Fibroblast of skin of abdomen (primary cell): ENCODE measurements at places on chromosomes 16 and 17.

DNA sequence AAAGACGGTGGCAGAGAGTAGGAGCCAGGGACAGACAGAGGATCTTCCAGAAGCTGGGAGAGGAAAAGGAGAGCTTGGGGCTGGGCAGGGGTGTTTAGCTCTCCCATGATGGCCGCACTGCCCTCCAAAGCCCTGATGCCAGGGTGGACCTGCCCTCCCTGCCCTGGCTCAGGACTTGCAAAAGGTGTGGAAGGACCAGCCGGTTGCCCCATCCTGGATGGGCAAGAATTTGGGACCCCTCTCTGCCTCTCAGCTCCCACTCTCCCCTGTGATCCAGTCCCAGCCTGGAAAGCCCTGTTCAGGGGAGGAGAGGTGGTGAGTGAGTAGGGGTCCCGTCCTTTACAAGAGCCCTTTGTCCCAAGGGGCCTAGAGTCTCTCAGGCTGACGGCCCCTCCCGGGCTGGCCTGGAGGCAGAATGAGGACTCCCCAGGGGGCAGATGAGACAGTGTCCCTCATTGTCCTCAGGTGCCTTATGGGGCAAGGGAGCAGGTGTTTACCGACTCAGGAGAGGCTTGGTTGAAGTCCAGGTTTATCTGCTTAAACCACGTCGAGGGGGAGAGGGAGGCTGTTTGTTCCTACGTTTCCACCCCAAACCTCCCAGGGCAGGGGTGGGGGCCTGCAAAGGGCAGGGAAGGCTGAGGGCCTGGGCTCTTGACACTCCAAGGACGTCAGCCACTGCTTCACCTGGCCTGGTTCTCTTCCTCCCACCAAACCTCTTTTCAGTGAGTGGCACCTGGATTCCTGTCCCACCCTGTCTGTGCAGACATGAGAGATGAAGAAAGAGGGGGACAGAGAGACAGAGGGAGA lies 19.3 kb upstream of the ITGA3 start:
- no peak for DNase-seq

DNA sequence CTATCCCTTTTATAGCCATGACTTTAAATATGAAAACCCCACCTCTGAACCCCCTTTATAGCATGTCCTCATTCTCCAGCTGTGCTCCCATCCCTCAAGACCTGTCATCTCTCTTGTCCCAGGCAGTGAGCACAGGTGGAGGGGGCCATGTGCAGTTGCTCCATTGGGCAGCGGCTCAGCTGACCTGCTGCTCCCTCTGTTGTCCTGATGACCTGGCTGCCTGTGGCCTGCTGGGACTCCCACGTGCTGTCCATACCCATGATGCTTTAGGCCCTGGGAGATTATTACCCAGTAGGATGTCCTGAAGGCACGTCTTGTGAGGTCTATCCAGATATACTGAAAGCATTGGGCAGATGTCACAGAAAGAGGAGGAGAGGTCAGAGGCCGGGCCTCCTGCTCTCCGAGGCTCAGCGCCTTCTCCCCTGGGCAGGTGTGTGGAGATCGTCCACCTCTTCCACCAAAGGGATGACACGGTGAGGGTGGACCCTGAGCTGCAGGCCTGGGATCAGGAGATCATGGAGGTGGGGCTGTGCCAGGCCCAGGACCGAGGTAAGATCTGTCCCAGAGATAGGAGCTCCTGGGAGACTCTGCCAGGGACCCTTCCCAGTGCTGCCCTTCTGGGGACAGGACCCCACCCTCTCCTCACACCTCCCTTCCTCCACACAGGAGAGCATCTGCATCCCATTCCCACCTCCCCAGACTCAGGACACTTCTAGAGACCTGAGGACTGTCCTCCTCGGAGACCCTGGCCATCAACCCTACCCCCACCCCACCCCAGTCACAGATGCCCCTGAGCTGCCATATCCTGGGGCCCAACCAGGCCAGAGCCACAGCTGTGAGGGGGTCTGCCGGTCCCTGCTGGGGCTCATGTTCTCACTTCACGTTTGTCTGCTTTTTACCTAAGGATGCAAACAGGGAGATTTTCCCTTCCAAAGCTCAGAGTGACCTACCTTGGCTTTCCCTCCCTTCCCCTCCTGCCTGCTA lies 58.0 kb downstream of the GOSR1 start:
- DNase-seq = no peak

- no peak for DNase-seq
These were observed 12.2 kb downstream of the SLC13A5 start for GRCh38 chr17:6700948-6701307.

- DNase-seq = peak; percentile 77
These were observed at the start of gene SCPEP1 for GRCh38 chr17:56977673-56978395. SCPEP1 (plus strand) TSS chr17:56978131; CDS start chr17:56978160, 29 bp downstream.

DNA sequence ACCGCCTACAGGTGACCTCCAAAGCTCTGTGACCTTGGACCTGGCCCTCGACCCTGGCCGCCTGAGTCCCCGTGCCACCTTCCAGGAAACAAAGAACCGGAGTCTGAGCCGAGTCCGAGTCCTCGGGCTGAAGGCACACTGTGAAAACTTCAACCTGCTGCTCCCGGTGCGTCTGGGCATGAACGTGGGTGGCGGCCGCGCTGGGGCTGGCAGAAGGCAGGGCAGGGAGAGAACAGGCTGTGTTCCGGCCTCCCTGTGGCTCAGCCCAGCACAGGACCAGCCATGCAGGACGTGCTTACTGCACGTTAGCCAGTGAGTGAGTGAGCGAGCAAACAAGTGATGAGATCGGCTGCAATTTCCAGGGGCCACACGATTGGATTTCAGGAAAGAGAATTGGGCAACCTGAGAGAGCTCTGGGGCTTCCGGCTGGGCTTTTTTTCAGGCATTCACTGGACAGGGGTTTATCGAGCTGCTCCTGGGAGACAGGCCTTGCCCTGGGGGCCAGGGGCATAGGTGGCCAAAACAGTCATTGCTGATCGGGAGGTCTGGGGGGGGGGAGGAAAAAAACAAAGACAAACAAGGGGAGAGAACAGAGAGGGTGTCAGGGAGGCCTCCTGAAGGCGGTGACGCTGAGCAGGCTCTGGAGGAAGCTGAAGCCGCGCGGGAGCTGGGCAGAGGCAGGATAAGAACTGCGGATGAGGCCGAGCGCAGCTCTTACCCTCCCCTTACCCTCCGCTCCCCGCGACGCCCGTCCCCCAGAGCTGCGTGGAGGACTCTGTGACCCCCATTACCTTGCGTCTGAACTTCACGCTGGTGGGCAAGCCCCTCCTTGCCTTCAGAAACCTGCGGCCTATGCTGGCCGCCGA lies 16.9 kb downstream of the ITGAX start:
- no peak for DNase-seq

GRCh38 chr17:71402661-71403141 lies 718.1 kb upstream of the SOX9 start:
- DNase-seq = no peak

DNA sequence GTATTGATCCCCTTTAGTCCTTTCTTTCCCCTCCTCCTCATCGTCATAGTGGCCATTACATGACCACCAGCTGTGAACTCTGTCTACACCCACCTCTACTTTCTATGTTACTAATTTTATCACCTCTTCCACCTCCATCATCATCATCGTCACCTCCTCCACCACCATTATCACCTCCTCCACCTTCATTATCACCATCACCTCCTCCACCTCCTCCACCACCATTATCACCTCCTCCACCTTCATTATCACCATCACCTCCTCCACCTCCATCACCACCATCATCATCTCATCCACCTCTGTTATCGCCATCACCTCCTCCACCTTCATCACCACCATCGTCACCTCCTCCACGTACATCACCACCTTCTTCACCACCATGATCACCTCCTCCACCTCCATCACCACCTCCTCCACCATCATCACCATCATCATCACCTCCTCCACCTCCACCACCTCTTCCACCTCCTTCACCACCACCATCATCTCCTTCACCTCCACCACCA lies 25.8 kb downstream of the ADGRG5 start:
- DNase-seq = no peak

DNA sequence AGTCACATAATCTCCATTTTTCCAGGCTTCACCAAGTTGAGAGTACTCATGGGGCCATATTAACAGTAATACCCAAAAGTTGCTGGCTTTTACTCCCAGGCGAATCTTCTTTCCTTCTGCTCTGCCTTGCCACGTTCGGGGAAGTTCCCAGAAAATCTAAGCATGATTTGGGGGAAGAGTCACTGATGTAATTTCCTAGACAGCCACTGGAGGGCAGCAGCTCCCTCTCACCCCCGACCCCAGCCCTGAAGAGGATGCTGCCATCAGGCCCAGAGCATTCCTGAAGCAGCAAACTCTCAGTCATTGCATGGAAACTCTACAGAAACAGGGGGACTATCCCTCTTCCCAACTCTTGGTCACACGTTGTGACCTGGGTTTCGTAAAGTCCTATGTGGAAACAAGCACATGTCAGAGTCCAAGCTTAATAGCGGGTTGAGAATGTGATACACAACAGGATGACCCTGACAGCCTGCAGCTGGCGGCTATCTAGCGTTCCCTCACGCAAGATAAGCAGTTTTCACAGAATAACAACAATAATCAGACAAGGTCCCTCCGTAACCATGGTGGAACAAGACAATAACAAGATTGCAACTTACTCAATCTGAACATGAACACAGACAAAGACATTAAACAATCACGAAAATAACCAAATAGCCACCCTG lies 43.8 kb upstream of the DHX40 start:
- peak; percentile 56 for DNase-seq

DNA sequence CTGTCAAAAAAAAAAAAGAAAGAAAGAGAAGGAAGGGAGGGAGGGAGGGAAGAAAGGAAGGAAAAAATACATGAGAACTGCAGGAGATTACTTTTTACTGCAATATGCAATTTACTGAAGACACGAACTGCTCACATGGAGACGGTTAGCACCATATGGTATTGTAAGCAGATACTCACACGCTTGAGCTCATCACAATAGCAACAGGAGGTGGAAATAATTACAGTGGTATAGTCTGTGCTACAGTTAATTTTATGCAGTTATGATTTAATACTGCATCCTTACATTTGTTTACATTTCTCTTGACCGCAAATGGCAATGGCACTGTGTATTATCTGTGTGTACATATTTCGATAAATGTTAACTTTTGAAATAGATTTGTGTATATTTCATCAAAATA lies 21.4 kb upstream of the SLC46A1 start:
- DNase-seq = no peak

DNA sequence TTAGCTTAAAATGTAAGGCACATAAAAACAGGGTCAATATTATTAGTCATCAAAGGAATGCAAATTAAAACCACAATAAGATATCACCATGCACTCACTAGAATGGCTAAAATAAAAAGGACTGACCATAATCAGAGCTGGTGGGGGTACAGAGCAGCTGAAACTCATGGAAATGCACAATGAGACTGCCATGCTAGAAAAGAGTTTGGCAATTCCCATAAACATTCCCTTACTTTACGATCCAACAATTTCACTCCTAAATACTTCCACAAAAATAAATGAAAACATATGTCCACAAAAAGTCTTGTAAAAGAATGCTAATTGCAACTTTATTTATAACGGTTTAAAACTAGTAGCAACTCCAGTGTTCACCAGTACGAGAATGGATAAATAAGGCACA lies 36.1 kb upstream of the ERCC4 start:
- DNase-seq = no peak

- DNase-seq = peak; percentile 6
These were observed 14.6 kb upstream of the CNGB1 start for GRCh38 chr16:57985204-57986181.

GRCh38 chr16:12569061-12569460 lies 234.6 kb downstream of the CPPED1 start:
- no peak for DNase-seq

DNA sequence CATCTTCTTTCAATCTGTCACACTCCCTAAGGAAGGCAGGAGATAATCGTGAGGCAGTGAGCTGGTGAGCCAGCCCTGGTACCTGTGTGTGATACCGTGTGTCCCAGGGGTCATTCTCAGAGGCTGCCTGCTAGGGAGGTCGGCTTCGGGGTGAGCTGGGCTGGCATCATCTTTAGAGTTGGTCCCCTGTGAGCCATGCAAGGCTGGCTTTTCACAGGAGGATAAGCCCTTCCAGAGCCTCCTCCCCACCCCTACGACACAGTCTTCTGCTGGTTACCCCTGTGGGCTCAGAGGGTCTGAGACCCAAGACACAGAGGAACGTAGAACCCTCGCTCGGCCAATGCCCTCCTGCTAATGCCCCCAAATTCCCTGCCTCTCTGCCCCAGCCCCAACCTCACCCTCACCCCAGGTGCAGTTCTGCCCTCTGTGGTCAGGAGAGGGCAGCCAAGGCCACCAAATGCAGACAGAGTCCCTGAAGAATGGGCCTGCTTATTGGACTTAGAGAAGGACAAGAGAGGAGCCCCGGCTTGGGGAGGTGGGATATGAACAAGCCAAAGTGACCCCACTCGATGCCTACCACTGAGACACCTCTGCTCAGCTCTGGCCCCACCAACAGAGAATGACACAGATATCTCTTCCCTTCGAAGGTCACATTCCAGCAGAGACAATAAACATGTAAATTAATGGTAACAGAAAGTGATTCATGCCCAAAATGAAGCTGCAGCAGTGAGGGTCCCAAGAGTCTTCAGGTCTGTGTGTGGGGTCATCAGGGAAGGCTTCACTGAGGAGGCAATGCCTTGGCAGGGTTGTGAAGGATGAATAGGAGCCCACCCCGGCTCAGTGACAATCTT lies 80.8 kb upstream of the CCL1 start:
- no peak for DNase-seq

DNA sequence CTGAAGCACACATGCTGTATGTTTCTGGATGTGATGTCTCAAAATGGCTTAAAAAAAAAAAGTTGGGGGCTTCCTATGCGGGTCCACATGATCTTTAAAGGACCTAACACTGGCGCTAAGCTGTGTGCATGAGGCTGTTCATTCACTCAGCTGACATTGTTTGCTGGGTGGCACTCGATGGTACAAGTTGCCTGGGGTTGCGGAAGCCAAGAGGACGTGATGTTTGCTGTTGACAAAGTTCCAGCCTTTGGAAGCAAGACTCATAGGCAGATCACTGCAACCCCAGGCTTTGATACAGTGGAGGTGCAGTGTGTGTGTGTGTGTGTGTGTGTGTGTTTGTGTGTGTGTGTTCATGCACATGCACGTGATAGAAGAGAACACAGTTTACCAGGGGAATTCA lies 29.5 kb upstream of the DNAI2 start:
- DNase-seq = no peak

DNA sequence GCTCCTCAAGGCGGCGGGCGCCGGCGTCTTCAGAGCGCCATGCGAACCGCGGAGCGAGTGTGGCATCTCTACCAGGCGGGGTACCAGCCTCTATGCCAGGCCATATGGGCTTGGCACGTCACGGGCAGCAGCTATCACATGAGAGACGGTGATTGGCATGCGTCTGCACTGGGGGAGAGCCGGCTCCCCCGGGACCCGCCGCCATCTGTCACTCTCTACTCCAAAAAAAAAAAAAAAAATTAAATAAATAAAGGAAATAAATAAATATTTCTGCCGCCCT lies at the start of gene NEUROD2:
Gene NEUROD2 (minus strand): TSS at position 70 of the 280 bp plus-strand sequence. CDS start 1,321 bp downstream, outside the sequence.
- DNase-seq = no peak

GRCh38 chr16:82955741-82956348 lies 329.1 kb downstream of the CDH13 start:
- DNase-seq = no peak

DNA sequence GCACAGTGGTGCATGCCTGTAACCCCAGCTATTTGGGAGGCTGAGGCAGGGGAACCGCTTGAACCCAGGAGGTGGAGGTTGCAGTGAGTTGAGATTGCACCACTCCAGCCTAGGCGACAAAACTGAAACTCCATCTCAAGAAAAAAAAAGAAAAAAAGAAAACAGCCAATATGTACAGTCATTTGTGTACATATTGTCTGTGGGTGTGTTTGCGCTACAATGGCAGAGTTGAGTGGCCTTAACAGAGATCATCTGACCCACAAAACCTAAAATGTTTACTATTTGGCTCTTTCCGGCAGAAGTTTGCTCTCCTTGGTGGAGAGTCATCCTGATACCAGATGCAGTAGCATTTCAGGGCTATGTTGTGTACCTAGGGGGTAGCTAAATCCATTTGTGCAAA lies 57.9 kb downstream of the ARSG start:
- no peak for DNase-seq

- no peak for DNase-seq
These were observed 36.1 kb downstream of the ARL4D start for GRCh38 chr17:43434902-43435319.
